ENCODE measurements at places on chromosomes 1 and 21. TPM values are rescaled to one million over a fixed set of nuclear protein-coding genes. Genes with fewer than 3 reads are reported as not detected.

Gene NCAM2
- 112 TPM for polyA plus RNA-seq

Gene FAM72C
- 1.3 TPM for polyA plus RNA-seq

Gene GPR52
- not detected for polyA plus RNA-seq

Gene GCSAML
- polyA plus RNA-seq: 0.06 TPM

Gene SPRR2F
- not detected for polyA plus RNA-seq

Gene C1orf116
- not detected for polyA plus RNA-seq

Gene GPBP1L1
- 27.9 TPM for polyA plus RNA-seq

Gene UTS2
- polyA plus RNA-seq: not detected

Gene CD52
- polyA plus RNA-seq: 2.4 TPM

Gene SPATA46
- polyA plus RNA-seq: not detected

Gene SLAMF9
- polyA plus RNA-seq: not detected

Gene CYP4Z1
- 4.8 TPM for polyA plus RNA-seq

Gene CORT
- polyA plus RNA-seq: not detected

Gene PATJ
- polyA plus RNA-seq: 23.2 TPM

Gene FLG2
- not detected for polyA plus RNA-seq

Measured in Purkinje cell (primary cell).